ENCODE measurements at places on chromosomes 5 and 9. TPM values are rescaled to one million over a fixed set of nuclear protein-coding genes. Genes with fewer than 3 reads are reported as not detected.

GDA gene
- total RNA-seq, result not detected

CCL28 gene
- total RNA-seq, result not detected

DNA sequence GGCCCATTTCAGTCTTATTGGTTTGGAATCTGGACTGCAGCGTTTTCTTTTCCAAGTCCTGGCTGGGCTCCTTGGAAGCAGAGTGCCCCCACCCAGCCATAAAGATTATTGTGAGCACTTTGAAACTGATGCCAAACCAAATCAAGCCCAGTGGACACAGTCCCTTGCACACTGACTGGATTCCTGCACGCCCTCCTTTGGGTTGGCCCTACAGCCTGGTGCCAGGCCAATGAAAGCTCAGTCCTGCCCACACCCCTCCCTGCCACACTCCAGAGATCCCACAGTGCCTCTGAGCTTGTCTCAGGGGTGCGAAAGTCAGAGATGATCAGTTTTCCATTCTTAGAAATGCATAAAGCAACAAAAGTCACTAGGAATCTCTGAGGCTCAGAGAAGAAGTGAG, 181.9 kb downstream of the CETN3 start:
- no peak for DNase-seq

DNA sequence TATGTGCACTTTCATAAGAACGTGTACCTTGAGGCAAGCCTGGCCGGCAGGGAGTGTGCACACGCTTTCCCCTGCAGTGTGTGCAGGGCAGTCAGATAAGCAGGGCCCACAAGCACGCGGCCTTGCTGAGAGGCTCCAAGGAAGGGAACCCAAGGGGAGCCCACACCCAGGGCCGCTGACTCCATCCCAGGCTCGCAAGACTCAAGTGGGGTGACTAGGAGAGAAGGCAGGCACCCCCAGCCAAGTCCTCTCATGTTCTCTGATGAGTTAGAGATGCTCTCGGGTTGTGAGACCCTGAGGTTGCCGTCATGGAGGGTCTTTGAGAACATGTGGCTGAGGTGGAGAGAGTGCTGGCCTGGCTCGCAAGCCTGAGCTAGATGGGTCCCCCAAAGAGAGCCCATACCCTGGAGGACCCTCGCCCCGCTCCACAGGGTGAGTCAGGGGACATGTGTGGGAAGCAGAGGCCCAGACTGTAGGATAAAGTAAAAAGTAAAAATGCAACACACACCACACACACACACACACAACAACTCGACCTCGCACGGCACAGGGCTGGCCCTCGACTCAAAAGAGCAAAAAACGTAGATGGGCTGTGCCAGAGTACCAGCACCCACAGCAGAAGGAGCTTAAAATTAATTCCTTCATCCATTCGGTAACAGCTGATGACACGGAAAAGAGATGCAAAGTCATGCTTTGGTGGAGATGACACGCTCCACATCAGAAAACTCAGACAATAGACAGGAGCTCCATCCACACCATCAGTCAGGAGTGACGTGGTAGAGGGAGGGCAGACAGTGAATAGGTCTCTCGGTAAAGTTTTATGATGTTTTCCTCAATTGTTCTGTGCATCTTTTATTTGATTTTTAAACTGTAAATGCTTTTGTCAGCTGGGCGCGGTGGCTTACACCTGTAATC, 54.8 kb upstream of the NKD2 start:
- DNase-seq, result peak; percentile 74

DNA sequence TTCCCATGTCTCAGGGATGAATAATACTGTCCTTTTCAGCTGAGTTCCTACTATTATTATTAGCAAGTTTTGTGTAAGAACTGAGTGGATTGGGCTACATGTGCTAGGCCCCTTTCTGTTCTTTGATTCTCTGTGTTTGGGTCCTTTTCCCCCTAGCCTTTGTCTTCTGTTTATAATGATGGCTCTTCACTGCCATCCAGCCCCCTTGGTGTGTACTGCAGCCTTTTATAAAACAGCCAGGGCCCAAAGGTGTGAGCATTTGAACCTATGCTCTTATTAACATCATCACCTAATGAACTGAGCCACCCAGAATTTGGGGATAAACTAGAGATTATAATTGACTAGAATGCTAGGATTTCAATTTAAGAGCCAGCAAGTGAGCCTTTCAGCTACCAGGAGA, 52.6 kb downstream of the PLAC8L1 start:
- no peak for DNase-seq

GRCh38 chr9:99106044-99106375, 1.1 kb downstream of the TGFBR1 start:
- DNase-seq, result no peak

DNA sequence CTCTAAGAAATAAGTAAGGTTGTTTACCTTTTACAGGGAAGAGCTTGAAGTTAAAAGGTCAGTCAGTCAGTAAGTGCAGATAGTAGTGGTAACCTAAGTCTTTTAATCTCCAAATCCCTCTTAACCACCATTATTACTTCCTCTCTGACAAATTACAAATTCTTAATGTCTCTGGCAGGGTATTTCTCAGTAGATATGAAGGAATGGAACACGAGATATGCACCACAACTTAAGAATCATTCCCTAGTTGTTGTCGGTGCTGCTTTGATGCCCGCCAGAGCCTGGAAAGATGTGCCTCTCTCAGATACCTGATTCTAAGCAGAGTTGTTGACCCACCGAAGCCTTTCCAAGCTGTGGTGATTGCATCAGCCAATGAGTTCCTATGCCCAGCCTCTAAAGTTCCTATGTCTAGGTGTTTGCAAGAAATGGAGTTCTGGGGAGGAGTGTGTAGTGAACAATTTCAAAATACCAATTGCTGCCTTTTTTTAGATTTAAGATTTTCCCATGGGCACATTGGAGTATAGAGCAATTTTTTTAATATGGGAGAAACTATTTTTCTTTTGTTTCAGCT, 78.5 kb downstream of the CD180 start:
- no peak for DNase-seq

- peak; percentile 59 for DNase-seq
Measured at GRCh38 chr9:69151506-69151905, 22.6 kb upstream of the TJP2 start.

DNA sequence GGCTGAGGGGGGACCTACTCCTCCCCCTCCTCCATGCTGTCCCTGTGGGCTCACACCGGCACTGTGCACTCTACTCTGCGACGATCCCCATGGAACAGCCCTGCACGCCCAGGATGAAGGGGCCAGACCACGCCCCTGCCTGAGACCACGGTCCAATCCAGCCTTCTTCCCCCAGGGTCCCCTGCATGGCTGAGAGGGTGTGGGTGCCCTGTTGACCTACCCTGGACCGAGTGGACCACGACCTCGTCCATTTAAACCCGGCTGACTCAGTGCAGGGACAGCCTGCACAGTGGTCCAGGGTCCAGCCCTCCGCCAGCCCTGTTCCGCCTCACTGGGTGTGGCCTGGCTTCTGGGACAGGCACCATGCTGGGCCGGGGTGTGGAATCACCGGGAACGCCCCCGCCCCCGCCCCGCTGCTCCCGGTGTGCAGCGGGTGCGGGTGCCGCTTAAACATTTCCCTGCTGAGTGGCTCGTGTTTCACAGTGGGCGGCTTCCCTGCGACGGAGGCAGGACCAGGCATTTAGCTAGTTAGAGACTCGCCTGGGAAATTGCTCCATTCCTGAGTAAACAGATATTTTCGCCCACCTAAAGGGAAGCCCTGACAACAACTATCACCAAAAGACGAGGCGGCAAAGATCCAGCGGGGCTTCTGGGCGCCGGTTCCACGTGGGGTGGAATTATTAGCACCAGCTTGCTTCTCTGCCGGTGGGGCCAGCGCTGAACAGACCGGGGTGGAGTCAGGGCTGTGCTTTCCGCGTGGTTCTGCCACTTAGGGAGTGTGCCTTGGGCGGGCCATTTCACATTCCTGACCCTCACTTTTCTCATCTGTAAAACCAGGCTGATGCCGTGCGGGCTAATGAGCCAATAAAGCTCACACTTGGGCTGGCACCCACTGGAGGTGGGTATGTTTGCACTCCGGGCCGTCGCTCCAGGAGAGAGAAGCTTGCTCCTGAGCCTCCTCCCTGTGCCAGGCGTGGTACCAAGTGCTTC, 22.6 kb downstream of the DBH start:
- DNase-seq, result no peak

Measured in osteocyte (in vitro differentiated cells).